Activated naive CD4-positive, alpha-beta T cell treated with anti-CD3 and anti-CD28 coated beads for 36 hours (primary cell): ENCODE measurements at places on chromosomes 6 and 20. TPM values are rescaled to one million over a fixed set of nuclear protein-coding genes. Genes with fewer than 3 reads are reported as not detected.

DNA sequence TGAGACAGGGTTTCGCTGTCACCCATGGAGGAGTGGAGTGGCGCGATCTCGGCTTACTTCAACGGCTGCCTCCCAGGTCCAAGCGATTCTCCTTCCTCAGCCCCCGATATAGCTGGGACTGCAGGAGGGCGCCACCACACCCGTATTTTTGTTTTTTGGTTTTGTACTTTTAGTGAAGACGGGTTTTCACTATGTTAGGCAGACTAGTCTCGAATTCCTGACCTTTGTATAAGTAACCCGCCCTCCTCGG lies 115.4 kb upstream of the BTN3A2 start:
- no peak for DNase-seq

MEP1A gene
- total RNA-seq, result not detected

DNA sequence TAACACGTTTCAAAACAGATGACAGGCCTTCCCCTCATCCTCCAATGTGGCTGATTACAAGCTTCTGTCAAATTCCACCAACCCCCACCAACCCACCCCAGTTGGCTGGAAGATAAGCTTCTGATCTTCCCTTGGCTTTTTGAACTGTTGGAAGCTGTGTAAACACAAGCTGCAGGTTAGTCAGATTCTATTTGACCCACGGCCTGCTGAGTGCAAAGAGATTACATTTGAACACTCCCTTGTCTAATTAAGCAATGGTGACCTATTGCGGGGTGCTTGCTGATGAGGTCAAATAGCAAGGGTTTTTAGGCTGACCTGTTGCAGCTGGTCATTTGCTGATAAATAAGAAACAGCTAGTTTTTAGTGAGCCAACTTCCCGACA lies 379.7 kb downstream of the BMP2 start:
- DNase-seq, result no peak

SYNE1 gene
- 17.7 TPM for total RNA-seq

DNA sequence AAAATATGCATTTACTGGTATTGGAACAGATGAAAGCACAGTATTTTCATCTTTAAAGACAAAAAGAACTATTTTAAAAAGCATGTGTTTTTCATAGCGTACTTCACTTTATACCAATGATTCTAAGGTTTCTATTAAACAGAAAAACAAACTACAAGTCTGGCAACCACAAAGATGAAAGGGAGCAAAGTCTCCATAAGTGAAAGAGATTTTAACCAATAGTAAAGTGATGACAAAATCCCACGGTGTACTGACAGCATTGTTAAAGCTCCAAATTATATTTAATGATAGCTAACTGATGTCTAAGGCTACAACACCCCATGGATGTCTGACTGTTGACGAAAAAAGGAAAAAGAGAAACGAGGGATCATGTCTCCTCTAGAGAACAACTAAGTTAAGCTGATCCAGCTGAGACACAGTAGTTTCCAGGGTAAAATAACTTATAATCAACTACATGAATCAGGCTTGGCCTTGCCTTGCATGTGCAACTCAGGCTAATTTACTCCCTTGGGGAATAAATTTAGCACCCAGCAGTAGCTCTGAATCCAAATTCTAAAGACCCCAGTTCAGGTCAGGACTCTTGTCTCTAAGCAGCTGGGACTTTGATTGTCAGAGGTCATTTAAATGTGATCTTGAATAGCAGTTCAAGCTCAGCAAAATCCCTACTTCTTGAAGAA lies 56.0 kb upstream of the TAB2 start:
- DNase-seq, result no peak

PPP1R14C gene
- not detected for total RNA-seq

CST1 gene
- total RNA-seq, result not detected

DNA sequence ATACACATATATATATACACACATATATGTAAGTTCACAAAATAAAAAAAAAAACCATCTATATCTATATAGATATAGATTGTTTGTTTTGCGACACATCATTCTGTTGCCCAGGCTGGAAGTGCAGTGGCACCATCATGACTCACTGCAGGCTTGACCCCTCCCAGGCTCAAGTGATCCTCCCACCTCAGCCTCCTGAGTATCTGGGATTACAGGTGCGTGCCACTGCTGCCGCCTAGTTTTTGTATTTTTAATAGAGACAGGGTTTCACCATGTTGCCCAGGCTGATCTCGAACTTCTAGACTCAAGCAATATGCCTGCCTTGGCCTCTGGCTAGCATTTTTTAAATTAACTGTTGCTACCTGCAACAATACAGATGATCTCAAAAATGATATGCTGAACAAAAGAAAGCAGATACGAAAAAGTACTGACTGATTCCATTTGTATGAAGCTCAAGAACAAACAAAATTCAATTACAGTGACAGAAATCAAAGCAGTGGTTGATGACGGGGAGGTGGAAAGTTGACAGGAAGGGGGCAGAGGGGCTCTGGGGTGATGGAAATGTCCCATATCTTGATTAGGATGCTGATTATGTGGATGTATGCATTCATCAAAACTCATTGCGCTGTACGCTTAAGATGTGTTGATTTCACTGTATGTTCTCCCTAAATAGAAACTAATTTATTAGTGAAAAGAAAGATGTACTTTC lies 49.6 kb downstream of the ATXN1 start:
- DNase-seq, result peak; percentile 21

DNA sequence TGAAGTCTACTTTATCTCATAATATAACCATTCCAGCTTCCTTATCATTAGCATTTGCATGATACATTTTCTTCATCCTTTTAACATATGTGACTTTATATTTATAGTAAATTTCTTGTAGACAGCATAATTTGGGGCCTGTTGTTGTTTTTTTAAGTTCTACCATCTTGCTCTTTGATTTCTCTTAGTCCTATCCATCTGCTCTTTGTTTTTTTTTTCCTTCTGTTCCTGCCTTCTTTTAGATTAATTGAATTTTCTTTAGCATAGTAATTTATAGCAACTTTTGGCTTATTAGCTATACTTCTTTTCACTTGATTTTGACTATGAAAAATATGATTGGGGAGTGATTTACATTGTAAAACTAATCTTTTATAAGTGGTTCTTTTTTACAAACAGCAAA lies 19.2 kb upstream of the FABP7 start:
- DNase-seq, result no peak
